T-helper 1 cell (primary cell): ENCODE measurements at places on chromosomes 1 and 21.

DNA sequence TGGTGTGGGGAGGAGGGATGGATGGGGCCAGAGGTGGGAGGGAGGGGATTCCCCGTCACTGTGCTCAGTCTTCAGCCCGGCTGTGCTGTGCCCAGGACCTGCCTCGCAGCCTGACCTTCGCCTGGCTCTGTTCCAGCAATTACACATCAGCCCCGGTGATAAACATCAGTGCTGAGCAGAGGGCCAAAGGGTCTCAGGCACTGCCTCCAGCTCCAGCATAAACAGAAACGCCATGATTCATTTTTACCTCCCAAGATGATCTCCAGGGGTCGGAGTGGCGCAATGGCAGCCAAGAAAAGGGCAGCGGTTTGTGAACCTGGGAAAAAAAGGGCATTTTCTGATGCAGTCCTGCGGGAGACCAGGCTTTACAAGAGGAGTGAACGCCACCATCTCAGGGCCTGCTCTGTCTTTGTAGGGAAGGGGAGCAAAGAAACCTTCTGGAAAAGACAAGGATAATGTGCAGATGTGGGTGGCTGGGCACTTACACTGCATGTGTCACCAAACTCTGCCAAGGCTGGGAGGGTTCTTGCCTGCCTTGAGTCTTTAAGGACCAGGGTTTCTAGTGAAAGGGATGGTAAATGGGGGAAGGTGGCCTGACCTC lies 28.1 kb downstream of the SHISA4 start:
- no peak for DNase-seq

- DNase-seq, result no peak
Measured at GRCh38 chr1:229896861-229897260, 170.2 kb upstream of the GALNT2 start.

DNA sequence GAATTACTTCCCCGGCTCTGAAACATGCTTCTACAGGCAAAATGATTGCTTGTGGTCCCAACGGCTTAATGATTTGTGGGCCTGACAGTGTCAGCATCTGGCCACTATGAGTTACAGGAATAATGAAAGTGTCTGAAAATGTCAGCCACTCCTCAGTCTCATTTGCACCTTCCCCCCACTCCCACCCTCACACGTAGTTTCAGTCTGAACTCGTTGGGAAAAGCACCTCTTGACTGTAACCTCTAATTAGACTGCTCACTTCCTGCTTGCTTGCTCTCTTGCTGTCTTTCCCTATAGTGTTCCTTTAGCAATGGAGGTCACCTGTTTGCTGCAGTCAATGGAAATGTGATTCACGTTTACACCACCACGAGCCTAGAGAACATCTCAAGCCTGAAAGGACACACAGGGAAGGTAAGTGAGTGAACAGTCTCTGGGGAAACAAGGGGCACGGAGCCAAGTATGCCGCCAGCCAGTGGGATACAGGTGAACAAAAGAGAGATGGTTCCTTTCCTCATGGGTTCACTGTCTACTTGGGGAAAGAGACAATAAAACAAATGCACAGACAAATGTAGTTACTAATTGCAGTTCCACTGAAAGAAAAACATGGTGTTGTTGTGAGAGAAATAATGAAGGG lies 27.1 kb downstream of the CFAP57 start:
- DNase-seq, result no peak

- no peak for DNase-seq
Measured at GRCh38 chr1:27033043-27033746, 20.5 kb upstream of the TENT5B start.

DNA sequence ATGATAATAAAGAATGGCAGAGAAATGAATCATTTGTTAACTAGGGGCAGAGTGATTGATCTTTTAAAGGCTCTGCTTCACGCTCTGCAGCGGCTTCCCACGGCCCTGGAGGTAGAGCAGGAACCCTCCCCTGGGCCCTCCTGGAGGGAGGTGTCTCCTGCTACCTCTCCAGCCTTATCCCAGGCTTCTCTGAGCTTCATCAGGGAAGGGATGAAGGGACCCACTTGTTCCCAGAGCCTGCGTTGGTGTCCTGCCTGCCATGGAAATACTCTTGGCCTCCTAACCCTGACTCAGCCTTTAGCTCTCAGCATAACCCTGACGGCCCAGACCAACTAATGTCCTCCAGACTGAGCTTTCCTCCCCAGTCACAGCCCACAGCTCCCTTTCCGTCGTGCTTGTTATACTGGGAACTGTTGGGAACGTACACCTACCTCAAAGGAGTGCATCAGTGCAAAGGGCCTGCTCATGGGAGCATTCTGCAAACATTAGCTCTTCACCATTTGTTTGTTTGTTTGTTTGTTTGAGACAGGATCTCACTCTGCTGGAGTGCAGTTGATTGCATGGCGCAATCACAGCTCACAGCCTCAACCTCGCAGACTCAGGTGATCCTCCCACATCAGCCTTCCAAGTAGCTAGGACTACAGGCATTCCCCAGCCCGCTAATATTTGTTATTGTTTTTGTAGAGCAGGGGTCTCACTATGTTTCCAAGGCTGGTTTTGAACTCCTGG lies 17.4 kb upstream of the HNRNPU start:
- no peak for DNase-seq

GRCh38 chr1:34806396-34806795 lies 13.6 kb downstream of the GJA4 start:
- DNase-seq, result no peak

DNA sequence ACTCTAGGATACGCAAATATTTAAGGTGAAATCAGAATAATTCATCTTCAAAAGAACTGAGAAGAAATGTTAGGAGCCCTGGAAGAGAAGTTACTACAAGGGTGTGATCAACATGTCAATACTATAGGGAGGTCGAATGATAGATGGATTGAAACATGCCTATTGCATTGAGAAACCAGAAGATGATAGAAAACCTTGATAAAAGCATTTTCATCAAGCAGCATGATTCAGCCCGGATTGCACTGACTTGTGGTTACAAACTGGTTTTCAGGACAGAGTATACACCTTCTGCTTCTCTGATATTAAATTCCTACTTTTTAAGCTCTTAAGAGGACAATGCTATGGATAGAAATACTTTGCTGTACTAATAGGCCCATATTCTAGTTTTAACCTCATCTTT lies 164.2 kb downstream of the FMN2 start:
- DNase-seq, result no peak

DNA sequence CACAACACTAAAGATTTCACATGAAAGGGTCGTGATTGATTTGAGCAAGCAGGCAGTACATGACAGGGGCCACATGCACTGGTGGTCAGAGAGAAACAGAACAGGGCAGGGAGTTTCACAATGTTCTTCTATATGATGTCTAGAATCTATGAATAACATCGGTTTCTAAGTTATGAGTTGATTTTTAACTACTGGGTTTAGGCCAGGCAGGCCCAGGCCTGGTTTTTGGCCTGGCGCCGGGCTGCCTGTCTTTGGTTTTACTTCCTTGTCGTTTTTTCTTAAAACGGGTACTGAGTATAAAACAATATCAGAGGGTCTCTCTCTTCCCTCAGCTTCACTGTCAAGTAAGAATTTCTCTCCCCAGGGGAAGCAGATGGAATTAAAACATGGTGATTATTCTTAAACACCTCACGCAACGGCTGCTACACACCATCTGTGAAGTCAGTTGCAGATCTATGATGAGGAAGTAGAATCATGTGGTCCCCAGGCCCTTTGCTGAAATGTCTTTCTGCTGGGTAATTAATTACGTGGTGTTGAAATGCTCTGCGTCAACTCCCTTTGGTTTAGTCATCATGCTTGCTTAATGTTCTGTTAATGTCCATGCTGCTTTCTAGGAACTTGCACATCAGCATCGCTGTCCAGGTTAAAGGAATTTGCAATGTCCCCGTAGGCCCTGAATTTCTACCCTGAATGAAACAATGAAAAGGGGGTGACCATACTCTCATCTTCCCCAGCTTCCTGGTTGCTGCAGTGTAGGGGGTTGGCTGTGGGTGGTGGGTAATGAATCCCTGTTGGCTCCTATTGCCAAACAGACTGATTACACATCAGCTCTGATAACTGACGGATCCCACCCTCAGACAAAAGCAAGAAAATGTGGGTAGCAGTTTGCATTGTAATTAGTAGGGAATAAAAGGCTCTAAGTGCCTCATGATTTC lies 70.3 kb downstream of the SERINC2 start:
- no peak for DNase-seq

- DNase-seq, result no peak
Measured at GRCh38 chr1:1430114-1430982, 5.1 kb upstream of the VWA1 start.

DNA sequence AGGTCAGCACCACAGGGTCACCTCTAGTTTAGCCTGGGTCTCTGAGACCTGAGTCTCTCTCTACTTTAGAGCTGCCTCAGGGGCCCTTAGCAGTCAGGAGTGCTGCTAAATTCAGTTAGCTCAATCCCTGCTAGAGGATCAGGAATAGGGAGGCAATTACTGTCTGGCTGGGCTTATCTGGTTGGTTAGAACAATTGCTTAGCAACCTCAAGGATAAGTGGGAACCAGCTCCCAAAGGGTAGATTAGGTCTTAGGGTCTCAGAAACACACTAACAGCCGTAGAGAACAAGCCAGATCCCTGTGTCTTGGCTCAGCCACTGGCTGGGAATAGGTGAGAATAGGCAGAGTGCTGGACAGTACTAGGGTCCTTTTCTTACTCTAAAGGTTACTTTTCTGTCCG lies 7.7 kb downstream of the PM20D1 start:
- no peak for DNase-seq
